ENCODE measurements at places on chromosomes 5 and 9. TPM values are rescaled to one million over a fixed set of nuclear protein-coding genes. Genes with fewer than 3 reads are reported as not detected.

STING1 gene
- 31.6 TPM for polyA plus RNA-seq

EMB gene
- 5.2 TPM for polyA plus RNA-seq

LURAP1L gene
- 18.8 TPM for polyA plus RNA-seq

CCDC183 gene
- polyA plus RNA-seq, result 5.5 TPM

FOXD4L4 gene
- not detected for polyA plus RNA-seq

PCDHGB5 gene
- polyA plus RNA-seq, result 10.9 TPM

PDLIM4 gene
- polyA plus RNA-seq, result 11.1 TPM

GPR150 gene
- polyA plus RNA-seq, result 0.07 TPM

PCDHB8 gene
- 2.6 TPM for polyA plus RNA-seq

DRD1 gene
- not detected for polyA plus RNA-seq

MRPS2 gene
- polyA plus RNA-seq, result 44.4 TPM

FOXD4 gene
- polyA plus RNA-seq, result 0.62 TPM

BNC2 gene
- 10.3 TPM for polyA plus RNA-seq

ORM2 gene
- polyA plus RNA-seq, result not detected

SLC6A19 gene
- 67.4 TPM for polyA plus RNA-seq

ITGA2 gene
- 32.4 TPM for polyA plus RNA-seq

CBY3 gene
- polyA plus RNA-seq, result 0.30 TPM

ZDHHC11B gene
- 8.9 TPM for polyA plus RNA-seq

PCDHB3 gene
- 2.3 TPM for polyA plus RNA-seq

MARCOL gene
- not detected for polyA plus RNA-seq

ADAMTS2 gene
- polyA plus RNA-seq, result 7.8 TPM

CCNJL gene
- polyA plus RNA-seq, result 8.2 TPM

PDCD1LG2 gene
- polyA plus RNA-seq, result 0.13 TPM

ZFP2 gene
- 9.9 TPM for polyA plus RNA-seq

MPDZ gene
- 61.0 TPM for polyA plus RNA-seq

APBA1 gene
- polyA plus RNA-seq, result 17.9 TPM

ST6GALNAC4 gene
- 9.8 TPM for polyA plus RNA-seq

SIL1 gene
- polyA plus RNA-seq, result 47.8 TPM

ABCA1 gene
- 12.8 TPM for polyA plus RNA-seq

ANXA2R gene
- 1.4 TPM for polyA plus RNA-seq

ADAMTS6 gene
- polyA plus RNA-seq, result 3.2 TPM

BAAT gene
- polyA plus RNA-seq, result 0.47 TPM

GPR151 gene
- polyA plus RNA-seq, result not detected

SPINK4 gene
- polyA plus RNA-seq, result not detected

All from left kidney (tissue), 8 donors.